ENCODE measurements at places on chromosomes 3 and 15.

DNA sequence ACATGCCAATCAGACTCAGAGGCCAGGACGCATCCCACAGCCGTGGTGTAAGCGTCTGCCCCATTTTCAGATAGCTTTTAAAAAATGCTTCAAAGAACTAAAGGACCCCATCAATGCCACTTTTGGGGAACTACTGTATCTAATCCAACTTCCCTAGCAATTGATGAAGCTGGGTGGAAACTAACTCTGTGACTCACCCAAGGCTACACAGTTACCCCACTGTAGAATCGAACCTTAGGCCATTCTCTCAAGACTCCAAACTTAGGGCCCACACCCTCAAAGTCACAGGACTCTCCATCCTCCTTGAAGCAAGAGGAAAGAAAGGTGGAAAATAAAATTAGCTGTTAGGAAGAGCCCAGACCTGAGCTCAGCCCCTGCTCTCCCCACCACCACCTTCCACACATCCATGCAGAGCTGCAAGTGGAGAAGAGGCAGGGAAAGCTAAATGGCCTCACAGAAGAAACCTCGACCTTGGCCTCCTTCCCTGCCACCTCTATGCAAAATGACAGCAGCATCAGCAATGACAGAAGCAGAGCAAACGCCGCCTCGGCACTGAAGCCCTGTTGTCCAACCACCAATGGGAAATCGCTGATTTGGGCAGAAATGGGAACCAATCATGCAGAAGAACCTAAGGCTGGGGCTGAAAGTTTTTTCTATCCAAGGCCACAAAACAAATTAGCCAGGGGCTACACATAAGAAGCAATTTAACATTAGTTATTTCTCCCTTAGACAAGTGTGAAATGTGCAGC lies 22.2 kb downstream of the ANP32A start:
- no peak for DNase-seq

GRCh38 chr3:35710554-35710953 lies 71.2 kb downstream of the ARPP21 start:
- no peak for DNase-seq

DNA sequence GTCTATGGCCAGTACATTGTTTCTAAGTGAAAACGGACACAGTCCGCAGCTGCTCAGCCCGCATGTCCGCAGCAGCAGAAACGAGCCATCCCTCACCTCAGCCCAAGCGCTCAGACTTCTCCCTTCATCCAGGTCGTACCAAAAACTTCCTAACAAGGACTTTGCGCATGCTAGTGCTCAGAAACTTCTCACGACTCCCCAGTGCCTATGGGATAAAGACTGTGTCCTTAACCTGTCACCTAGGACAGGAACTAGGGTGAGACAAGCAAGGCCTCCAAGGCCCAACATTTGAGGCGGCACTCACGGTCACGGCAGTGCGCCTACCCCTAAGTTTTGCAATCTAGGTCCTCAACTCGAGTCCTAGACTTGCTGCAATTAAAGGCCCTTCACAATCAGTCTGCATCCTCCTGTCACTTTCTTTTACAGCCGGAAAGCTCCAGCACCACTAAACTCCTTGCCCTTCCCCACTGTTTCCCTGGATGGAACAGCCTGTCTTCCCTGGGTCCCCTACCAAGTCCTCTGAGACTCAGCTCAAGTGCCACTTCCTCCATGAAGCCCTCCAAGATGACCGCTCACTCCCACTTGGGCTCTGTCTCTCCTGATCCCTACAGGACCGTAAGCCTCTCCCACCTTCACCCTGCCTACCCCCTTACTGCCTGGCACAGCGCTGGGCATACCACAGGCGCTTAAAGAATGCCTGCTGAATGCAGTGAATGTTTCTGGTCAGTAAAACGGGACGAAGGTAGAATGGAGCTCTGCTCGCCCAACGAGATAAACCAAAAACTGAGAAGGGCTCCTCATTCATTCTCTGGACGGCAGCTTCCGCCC lies 1.2 kb downstream of the CLN6 start:
- DNase-seq = no peak

- DNase-seq = no peak
Observed at GRCh38 chr3:124347418-124347817, 355.5 kb upstream of the ROPN1 start.

DNA sequence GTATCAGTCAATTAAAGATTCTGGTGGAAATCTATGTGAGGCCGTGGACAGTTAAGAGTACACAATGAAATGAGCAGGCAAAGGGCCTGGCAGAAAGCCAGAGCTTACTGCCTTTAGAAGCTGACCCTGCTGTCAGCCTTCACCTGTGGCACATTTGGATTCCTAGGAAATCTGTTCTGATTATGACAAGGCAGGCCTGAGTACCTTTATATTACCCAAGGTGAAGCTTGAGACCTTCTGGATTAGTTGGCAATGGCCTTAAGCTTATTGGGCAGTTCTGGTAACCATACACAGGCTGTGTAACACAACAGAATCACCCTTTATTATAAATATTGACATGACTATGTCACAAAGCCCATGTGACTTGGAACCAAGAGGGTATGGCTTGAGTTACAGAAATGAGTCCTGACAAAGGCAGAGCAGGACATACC lies 43.2 kb downstream of the NBEAL2 start:
- no peak for DNase-seq

GRCh38 chr3:43363621-43364266 lies 77.4 kb downstream of the SNRK start:
- no peak for DNase-seq
